ENCODE measurements at places on chromosomes 13 and 19.

GRCh38 chr13:62837895-62838294 lies 1422.2 kb upstream of the PCDH20 start:
- DNase-seq = peak; percentile 29

- no peak for DNase-seq
Observed at GRCh38 chr13:100658363-100658762, 16.2 kb downstream of the TMTC4 start.

- DNase-seq = peak; percentile 26
Observed at GRCh38 chr13:41004875-41005693, 14.0 kb downstream of the ELF1 start.

GRCh38 chr13:40170091-40170490 lies 496.4 kb downstream of the FOXO1 start:
- DNase-seq = peak; percentile 28

- peak; percentile 83 for DNase-seq
Observed at GRCh38 chr19:48290771-48291488, 21.0 kb downstream of the ZNF114 start.

GRCh38 chr13:32113532-32113931 lies 82.0 kb downstream of the FRY start:
- DNase-seq = no peak

GRCh38 chr19:1082165-1082927 lies 12.8 kb downstream of the POLR2E start:
- DNase-seq = no peak

GRCh38 chr13:51820016-51820597 lies 16.1 kb upstream of the DHRS12 start:
- DNase-seq = no peak

DNA sequence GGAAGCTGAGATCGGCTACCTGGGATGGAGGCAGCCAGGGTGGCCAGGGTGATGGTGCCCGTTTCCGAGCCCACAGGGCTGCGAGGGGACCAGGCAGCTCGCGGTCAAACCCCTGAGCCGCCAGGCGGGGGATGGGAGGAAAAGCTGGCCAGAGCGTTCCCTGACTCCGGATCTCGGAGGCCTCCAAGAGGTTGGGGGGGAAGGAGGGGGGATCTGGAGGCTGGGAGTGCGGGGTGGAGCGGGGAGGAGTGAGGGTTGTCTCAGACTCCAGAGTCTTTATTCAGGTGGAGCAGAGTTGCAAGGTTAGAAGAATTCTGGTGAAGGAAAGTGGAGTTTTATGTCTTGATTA lies 1.1 kb downstream of the CACNG7 start:
- DNase-seq = no peak

DNA sequence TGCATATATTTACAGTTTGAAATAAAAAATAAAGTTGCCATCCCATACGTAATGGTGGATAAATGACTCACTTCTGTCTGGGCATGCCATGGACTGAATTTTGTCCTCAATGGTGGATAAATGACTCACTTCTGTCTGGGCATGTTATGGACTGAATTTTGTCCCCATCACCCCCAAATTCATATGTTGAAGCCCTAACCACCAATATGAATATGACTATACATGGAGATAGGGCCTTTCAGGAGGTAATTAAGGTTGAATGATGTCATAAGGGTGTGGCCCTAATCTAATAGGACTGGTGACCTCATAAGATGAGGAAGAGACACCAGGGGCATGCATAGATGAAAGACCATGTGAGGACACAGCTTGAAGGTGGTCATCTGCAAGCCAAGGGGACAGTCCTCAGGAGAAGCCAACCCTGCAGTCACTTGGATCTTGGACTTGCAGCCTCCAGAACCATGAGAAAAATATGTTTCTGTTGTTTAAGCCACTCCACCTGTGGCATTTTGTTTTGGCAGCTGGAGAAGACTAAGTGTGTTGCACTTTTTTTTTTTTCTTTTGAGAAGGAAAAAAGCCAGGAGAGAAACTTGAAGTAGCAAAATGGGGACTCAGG lies 41.8 kb downstream of the RFC3 start:
- DNase-seq = no peak

DNA sequence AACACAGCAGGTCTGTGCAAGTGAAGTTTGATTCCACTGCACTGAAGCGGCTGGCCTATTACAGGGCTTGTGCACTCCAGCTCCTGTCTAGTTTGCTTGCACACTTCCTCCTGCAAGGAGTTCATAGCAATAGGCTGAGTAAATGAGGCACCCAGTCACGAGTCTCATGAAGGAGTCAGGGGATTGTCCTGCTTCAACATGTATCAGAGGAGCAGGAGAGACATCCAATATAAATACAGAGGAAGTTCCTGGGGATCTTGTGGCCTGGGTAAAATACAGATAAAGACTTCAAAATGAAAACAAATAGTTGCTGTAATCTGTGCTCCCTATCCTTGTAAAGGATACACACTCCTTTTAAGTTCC lies 259.9 kb downstream of the SLITRK1 start:
- DNase-seq = no peak
